ENCODE measurements at places on chromosomes 6 and 20.
A peak's percentile ranks its signal among the peaks of the same experiment; 100 is the strongest.

DNA sequence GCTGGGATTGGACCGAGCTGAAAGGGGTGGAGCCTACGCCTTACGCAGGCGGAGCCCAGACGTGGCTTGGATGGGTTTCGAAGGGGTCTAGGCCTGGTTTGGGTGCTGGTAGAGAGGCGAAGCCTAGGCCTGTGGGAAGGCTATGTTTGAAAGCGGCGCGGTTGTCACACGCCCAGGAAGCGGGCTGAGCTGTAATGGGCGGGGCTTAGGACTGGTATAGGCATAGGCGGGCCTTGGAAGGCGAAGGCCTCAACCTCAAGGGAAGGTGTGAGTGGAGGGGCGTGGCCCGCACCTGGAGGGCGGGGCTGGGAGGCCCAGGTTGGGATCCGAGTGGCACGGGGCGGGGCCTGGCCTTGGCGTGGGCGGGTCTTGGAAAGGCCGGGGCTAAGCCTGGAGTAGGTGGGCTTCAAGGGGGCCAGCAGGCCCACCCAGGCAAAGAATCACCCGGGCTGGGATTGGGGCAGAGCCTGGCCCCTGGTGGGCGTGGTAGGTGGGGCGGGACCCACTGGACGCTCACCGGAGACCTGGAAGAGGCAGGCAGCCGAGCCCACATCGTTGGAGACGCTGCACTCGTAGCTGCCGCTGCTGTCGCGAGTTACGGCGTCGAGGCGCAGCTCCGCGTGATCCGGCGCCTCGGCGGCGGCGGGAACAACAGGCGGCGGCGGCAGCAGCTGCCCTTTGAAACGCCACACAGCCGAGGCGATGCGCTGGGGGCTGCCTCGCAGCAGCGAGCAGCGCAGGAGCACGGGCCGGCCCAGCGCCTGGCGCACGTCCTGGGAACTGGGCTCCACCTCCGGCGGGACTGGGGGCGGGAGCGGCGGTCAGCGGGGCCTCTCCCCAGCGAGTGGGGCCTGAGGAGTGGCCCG is 49.0 kb downstream of the MDGA1 start:
- peak; percentile 49 for DNase-seq

DNA sequence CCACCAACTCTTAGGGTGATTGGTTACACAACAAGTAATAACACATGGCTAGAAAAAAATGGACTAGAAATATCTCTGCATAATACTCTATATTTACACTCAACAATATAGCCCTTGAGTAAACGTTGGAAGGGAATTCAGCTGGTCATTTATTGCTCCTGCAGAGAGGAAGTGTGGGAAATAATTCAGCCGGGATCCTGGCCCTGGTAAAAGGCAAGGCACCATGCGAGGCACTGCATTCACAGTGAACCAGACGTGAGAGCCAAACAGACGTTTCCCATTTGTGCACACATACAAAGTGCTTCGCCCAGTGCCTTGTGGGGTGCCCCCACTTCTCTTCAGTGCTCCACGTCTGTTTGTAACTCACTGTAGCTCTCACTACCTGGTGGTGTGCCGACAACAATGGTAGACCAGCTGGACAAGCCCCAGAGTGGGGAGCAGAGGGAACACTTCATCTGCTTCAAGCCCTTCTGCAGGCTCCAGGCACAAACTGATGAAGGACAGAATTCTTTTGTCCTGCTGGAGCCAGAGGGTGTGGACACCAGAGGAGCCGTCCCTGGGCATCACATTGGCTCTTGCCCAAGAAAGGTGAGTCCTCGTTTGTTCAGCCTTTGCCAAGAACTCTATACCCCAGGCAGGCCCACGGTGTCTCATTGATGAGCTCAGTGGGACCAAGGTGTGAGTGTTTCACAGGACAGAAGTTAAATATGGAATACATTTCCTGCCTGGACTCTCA is 18.8 kb downstream of the SYNDIG1 start:
- no peak for DNase-seq

DNA sequence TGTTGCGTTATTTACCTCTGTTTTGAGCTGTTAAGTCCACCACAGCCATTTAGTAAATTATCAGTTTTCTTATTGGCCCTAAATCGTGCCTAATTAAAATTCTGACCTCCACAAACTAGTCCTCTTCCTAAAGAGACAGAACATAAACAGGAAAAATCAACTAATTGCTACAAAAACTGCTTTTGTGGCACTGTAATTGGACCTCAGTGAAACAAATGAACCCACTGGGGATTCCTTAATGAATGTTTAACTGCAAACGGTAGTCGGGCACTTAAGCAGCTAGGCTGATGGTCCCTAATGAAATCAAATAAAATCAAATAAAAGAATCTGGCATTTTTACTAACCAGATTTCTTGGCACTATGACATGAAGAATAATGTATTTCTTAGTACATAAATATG is 513.4 kb upstream of the SLC35B3 start:
- no peak for DNase-seq

- no peak for DNase-seq
Measured at GRCh38 chr6:123529843-123530242, 106.9 kb downstream of the TRDN start.

- DNase-seq: no peak
Measured at GRCh38 chr6:133895573-133896343, 6.8 kb downstream of the TCF21 start.

DNA sequence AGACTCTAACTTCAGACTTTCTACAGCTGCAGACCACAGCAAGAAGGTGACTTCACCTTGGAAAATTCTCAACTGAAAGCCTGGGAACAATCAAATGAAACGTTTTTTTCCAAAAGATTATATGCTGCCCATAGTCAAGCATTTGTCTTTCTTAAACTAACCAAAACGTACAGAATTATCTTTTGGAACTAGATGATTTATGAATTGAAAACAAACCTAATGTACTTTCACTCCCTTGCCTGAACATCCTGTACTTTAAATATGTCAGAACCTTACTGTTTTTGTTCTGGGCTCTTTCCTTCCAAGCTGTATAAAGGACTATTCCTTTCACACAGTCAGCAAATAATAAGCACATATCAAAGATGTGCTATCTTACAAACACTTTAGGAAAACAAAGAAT is 62.4 kb upstream of the TNFAIP3 start:
- no peak for DNase-seq

- DNase-seq: no peak
Measured at GRCh38 chr6:159233365-159234101, 64.3 kb downstream of the FNDC1 start.

DNA sequence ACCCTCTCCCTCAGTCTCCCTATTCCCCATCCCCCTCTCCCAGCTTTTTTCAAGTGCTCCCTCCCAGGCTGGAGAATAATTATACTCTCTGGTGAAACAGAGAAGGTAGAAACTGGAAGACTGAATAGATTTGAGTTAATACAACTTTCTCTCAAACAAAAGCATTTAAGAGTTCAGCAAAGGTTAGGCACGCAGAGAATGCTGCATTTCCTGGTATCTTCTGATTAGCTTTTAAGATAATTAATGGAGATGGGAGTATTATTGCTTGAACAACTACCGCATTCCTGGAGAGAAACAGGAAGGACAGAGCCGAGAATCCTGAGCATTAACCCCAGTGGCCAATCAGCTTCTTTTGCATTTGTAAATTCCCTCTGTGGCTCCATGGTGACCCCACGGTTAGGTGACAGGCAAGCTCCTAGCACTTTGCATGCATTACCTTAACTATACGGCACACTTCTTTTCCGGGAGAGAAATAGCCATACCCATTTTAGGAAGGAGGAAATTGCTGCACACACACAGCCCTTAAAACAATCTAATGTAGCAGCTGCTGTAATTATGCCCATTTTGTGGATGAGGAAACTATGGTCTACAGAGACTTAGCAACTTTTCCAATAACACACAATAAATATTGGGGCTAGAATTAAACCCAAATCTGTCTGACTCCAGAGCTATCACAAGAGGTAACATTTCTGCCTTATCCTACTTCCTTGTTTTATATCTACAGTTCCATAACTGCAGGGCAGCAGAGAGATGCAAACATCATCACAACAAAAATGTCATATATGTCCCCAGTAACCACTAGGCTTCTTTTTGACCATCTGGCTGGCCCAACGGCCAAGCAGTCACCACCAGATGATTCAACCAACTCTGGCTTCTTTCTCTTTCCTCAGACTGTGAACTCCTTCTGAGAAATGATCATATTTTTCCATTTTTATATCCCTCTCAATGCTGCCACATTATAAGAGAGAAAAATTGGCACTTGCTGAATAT is 169.9 kb downstream of the CD24 start:
- no peak for DNase-seq

GRCh38 chr6:3076320-3076719 is 8.0 kb downstream of the RIPK1 start:
- no peak for DNase-seq

DNA sequence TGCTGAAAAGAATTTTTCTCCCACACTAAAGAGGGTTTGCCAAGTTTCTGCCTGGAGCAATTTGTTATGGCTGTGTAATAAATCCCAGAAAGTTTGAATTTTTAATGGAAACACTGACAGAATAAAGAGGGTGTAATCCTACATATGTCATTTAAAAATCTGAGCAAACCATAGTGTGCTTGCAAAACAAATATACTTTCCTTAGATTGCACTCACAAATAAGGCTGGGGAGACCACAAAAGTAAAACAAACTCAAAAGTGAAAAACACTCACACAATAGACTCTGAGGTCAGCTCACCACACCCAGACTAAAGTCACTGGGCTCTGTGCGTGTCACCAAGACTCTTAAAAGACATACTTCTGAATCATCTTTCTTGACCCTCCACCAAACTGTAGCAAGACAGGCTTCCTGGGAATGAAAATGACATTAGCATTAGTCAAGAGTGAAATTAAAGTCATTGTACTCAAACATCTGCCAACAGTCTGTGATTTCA is 4.8 kb upstream of the ATXN1 start:
- DNase-seq: peak; percentile 35

DNA sequence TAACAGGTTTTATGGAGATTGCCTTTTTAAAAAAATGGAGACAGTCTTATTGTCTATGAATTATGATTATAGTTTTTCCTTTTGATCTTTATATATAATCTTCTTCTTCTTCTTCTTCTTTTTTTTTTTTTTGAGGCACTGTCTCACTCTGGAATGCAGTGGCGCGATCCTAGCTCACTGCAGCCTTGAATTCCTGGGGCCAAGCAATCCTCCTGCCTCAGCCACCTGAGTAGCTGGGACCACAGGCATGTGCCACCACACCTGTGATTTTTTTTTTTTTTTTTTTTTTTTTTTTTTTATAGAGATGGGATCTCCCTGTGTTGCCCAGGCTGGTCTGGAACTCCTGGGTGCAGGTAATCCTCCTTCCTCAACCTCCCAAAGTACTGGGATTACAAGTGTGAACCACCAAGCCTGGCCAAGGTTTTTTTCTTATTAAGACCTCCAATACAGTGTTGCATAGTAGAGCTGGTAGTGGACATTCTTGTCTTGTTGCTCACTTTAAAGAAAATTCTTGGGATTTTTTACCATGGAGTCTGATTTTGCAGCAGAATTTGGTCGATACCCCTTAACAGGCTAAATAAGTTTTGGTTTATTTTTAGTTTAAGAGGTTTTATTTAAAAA is 46.5 kb downstream of the STK4 start:
- no peak for DNase-seq

DNA sequence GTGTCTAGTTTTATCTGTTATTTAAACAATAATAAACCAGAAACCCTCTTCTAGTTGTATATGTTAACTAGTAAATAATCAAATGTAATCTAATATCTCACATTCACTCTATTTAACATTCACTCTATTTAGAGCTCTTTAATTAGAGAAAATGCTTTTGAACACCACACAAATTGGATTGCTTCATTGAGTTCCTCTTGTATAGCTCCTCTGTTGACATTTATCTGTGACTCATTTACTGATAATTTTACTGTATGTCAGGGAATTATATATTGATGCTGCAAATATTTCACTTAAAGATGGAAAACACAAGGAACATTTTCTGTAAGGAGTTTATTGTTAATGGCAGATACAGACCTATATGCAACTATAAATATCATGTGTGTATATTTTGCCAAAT is 594.6 kb downstream of the COL12A1 start:
- no peak for DNase-seq

- DNase-seq: no peak
Measured at GRCh38 chr6:85016726-85017125, 252.3 kb upstream of the TBX18 start.

DNA sequence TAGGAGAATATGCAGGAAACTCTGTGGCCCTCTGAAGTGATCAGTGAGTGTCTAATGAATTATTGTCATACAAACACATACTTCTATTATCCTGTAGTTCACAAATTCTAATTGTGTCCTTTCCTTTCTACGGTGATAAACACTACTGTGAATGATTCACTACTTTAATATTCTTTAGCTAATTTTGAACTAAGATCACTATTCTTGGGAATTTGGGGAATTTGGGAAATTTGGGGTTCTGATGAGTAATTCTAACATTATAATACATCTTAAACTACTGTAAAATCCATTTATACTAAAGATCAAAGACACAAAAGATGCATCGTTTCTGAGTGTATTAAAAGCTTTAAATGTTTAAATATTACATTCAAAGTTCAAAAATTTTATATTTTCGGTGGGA is 1287.2 kb upstream of the CITED2 start:
- DNase-seq: no peak

DNA sequence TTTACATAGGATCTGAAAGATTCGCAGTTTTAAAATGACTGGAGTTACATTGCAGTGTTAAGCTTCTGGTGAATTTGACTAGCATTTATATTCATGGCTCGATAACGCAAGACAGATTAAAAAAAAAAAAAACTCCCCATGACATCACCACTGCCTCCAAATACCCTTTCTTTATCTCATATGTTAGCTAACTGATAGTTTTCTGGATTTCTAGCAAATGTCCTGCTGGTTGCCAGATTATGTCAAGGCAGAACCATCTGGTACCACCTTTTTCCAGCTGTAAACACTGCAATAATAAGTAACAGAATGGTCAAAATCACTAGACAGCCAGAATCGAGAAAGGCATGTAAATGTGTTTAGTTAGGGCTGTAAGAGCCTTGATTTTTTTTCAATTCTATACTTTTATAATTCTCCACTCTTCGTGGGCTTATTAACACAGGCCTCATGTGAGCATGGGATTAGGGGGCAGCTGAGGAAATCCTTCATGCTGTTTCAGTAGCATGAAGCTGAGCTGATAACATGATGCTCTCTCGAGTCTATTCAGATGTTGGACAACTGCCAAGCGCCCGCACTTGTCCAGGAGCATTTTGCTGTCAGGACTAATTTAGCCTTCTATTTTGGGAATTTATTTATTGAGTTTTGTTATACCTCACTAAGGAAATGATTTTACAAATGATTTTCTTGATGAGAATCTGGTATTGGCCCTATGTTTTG is 166.0 kb upstream of the SCGN start:
- DNase-seq: no peak

DNA sequence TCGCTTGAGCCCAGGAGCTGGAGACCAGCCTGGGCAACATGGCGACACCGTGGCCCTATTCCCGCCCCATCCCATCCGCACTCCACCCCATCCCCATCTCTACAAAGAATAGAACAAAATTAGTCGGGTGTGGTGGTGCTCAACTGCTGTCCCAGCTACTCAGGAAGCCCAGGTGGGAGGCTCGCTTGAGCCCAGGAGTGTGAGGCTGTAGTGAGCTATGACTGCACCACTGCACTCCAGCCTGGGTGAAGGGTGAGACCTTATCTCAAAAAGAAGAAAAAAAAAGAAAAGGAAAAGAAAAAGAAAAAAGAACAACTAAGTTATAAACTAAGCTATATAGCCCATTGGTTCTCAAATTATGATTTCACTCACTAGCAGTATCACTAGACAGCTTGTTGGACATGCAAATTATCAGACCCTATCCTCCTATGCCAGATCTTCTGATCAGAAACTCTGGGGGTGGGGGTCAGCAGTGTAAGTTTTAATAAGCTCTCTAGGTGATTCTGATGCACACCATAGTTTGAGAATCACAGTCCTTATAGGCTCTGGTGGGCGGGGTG is 491 bp upstream of the ITCH start:
- no peak for DNase-seq

- no peak for DNase-seq
Measured at GRCh38 chr20:62062661-62063314, 2.9 kb downstream of the TAF4 start.
